Activated naive CD4-positive, alpha-beta T cell treated with Interleukin-2 at 50 U/mL for 16 hours (primary cell): ENCODE measurements at places on chromosomes 13 and 19.

- DNase-seq: no peak
Measured at GRCh38 chr19:16894080-16894479, 5.3 kb downstream of the F2RL3 start.

GRCh38 chr13:44153496-44153895, 220.1 kb upstream of the SERP2 start:
- DNase-seq: no peak

DNA sequence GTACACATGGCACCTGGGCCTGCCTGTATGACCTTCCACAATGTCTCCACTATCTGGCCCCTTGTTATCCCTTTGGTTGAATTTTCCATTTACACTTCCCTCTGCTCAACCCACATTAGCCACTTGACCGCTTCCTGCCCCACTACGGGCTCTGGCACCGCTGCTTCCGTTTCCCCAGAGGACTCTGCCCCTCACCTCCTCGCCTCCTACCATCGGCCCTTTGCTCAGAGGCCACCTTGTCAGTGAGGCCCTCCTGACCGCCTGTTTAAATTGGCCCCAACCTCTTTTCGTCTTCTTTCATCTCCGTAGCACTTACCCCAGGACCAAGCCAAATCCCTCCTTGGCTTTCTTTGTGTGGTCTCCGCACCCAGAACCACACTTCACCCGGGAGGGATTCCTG, 47.4 kb downstream of the SOX1 start:
- no peak for DNase-seq

- no peak for DNase-seq
Measured at GRCh38 chr19:38898788-38899446, 501 bp downstream of the SIRT2 start.

GRCh38 chr13:48476215-48476614, 56.7 kb downstream of the RCBTB2 start:
- no peak for DNase-seq
